ENCODE measurements at places on chromosomes 7 and 10.
A peak's percentile ranks its signal among the peaks of the same experiment; 100 is the strongest.

DNA sequence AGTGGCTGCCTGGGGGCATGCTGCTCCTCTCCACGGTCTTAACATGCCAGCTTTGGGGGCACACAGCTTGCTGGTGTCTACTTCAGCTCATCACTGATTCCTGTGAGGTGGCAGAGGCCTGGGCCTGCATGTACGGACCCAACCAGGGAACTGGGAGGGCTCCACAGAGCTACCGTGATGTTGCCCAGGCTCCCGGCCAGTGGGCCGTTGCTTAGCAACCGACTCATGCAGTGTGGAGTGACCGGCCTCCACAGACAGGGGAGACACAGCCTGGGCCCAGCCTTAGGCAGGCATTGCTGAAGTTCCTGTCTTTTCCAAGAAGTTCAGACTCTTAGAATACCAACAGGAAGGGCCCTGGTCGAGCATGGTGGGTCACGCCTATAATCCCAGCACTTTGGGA lies 25.8 kb upstream of the SH2B2 start:
- no peak for DNase-seq

DNA sequence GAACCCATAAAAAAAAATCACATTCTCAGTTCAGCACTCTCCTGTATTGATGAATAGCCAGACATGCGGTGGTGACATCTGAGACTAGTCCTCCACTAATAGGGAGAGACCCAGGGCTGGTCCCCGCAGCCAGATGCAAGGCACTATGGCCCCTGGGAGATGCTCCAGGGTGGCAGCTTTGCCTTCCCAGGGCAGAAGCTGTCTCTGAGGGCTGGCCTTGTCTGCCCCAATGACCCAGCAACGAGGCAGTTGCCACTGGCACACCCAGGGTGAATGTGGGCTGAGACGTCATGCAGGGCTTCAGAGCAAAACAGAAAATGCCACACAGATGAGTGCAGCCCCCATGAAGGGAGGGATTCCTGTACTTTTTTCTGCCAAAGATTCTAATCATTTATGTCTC lies 50.1 kb upstream of the GDF10 start:
- no peak for DNase-seq

- no peak for DNase-seq
These were observed 643.6 kb downstream of the IPMK start for GRCh38 chr10:57624066-57624465.

DNA sequence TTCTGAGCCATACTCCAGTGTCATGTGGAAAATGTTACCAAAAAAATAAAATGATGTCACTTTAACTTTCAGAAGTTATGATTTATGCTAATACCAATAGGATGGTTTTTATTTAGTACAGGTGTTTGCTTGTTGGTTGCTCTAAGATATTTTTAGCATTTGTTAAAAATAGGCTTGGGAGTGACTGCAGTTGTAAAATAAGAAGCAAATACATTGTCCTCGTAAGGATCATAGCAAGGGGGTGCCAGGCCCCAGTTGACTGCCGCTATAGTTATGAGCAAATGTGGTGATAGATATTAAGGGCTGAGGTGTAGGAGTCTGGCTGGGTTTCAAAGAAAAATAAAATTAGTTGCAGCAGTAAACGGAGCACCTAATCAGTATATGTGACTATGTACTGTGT lies 354.4 kb upstream of the BMPER start:
- no peak for DNase-seq

- DNase-seq: peak; percentile 61
These were observed at the start of gene ADRA2A for GRCh38 chr10:111076682-111077478. ADRA2A (plus strand) TSS chr10:111077029; CDS start chr10:111077997, 968 bp downstream.

- DNase-seq: no peak
These were observed 654.1 kb downstream of the NRG3 start for GRCh38 chr10:82529062-82529461.

GRCh38 chr10:48399056-48399541 lies 92.6 kb downstream of the MAPK8 start:
- DNase-seq: no peak

GRCh38 chr10:31721096-31721495 lies 207.5 kb downstream of the ARHGAP12 start:
- no peak for DNase-seq

- DNase-seq: no peak
These were observed 69.2 kb downstream of the LYZL2 start for GRCh38 chr10:30560326-30560725.

DNA sequence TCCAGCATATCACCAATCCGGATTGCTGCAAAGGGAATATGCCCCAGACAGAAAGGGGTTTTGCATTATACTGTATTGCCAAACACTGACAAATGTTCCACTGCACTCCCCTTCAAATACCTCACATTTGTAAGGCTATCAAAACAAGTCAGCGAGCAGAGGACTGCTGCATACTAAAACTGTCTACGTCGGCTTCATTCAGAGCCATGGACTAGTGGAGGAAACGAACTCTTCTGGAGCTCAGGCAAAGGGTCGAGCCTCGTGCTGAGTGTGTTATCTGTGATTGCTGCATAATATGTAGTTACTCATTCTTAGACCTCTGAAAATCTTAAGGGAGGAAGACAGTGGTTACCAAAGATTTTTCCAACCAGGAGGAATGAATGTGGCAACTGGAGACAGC lies 200.2 kb downstream of the DYNC1I1 start:
- DNase-seq: no peak

DNA sequence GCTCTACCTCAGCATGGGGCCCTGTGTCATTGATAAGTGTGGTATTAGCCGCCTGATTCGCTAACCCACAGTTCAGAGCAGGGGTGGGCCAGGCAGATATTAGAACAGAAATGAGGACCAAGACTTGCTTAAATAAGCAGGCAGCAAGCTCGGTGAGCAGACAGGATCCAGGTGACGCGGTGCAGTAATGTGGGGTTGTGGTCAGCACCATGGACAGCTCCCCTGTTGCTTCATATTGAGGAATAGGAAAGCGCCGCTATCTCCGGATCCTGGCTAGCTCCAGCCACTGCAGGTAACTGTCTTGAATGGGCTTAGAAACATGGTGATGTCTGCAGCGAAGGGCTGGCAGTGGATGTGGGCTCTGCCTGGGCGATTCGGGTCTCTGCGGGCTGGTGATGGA lies 51.3 kb upstream of the GPR26 start:
- no peak for DNase-seq

DNA sequence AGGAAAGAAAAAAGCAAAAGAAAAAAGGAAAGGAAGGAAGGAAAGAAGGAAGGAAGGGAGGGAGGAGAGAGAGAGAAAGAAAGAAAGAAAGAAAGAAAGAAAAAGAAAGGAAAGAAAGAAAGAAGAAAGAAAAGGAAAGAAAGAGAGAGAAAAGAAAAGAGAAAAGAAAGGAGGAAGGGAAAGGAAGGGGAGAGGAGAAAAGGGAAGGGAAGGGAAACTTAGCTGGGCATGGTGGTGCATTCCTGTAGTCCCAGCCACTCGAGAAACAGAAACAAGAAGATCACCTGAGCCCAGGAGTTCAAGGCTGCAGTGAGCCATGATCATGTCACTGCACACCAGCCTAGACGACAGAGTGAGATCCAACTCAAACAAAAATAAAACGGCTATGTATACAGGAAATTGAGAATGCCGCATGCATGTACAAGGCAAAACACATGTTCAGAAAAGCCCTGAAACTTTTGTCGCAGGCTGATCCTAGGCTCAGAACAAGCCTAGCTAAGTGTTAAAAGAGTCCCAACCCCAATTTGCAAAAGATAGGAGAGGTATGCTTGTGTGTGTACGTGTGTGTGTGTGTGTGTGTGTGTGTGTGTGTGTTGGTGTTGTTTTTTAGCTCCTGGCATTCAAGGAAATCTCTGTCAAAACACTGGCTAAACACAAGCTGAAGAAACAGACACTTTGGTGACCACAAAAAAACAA lies 6.6 kb upstream of the NPC1L1 start:
- no peak for DNase-seq

GRCh38 chr7:124764847-124765400 lies 668 bp downstream of the GPR37 start:
- DNase-seq: peak; percentile 7

DNA sequence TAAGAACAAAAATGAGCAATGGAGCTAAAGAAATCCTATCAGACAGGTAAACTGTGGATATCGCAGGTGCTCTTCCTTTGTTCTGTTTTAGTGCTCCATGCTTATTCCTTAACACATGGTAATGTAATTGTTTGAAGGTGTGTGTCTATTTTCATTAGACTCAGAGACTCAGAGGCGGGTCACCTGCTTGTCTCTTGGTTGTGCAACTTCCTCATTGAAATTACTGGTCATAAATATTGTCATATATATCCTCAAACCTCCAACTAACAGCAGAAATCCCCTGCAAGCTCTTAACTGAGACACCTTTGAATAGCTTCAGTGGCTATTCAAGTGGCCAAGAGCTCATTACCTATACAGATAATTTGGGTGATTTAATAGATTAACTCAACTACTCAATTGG lies 177.2 kb downstream of the PTN start:
- DNase-seq: no peak

GRCh38 chr10:89645742-89646172 lies 715 bp upstream of the PANK1 start:
- DNase-seq: no peak

GRCh38 chr10:21300551-21300950 lies 224.9 kb downstream of the SKIDA1 start:
- no peak for DNase-seq

DNA sequence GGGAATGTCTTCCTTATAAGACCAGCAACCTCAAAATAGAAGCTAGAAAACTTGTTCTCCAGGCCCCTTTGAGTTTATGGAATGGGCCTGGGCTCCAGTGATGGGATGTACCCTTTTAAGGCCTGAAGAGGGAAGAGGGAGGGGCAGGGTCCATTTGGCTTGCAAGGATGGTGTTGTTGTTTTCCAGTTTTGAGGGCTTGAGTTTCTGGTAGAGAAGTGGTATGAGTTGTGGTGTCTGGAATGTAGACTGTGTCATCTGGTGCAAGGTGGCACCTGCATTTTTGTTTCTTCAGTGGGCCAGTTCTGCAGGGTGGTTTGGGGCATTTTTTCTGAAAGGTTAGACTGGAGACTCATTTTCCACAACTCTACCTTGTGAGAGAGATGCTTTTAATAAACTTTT lies 90.1 kb downstream of the ZNF777 start:
- DNase-seq: no peak

DNA sequence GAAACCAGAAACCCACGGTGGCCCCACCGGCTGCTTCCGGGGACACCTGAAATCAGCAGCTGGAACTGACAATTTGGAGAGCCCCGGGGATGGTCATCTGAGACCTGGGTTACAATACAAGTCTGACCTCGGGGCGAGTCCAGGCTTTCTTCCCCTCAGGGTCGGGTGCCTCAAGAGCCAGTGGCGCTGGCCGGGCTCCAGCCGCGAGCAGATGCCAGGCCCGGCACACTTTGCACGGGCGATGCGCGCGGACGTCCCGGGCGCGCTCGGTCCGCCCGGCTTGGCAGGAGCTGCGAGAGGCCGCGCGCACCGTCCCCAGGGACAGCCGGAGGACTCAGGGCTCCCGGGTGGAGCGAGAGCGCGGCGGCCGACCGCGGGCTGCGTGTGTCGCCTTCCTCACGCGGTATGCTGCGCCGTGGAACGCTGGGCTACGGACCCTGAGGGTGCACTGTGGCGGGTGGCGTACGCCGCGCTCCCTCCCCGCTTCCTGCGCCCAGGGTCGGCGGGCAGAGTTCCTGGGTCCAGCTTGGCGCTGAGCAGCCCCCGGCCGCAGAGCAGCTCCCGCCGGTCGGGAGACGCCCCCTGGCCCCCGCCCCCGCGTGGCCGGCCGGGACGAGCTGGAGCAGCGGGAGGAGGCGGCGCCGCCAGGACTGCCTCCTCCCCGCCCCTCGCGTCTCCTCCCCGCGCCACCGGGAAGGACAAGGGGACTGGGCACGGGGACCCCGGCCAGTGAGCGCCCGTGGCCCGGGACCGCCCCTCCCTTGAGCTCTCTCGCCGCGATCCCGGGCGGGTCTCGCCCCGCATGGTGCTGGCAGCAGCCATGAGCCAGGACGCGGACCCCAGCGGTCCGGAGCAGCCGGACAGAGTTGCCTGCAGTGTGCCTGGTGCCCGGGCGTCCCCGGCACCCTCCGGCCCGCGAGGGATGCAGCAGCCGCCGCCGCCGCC lies at the start of gene RBM20:
Gene RBM20 (plus strand): TSS at position 684 of the 945 bp plus-strand sequence. CDS start 119 bp downstream, at position 803.
- DNase-seq: peak; percentile 84

- no peak for DNase-seq
These were observed 56.8 kb downstream of the CACNB2 start for GRCh38 chr10:18196806-18197550.

DNA sequence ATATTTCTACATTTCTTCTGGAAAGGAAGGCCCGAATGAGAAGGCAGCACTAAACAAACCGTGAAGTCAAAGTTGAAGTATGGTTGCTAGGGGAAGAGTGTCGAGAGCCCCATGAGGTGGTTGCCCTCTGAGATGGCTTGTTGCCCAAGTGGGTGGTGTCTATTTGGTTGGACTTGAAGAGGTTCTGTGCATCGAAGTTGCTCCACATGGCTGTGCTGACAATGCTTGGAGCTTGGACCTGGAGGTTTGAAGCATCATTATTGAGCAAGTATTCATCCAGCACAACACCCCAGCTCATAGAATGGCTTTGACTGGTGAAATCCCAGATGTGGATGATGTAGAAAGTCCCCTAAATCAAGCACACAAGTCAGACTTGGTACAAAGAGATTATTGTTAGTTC lies 165.2 kb upstream of the CDCA7L start:
- peak; percentile 24 for DNase-seq

DNA sequence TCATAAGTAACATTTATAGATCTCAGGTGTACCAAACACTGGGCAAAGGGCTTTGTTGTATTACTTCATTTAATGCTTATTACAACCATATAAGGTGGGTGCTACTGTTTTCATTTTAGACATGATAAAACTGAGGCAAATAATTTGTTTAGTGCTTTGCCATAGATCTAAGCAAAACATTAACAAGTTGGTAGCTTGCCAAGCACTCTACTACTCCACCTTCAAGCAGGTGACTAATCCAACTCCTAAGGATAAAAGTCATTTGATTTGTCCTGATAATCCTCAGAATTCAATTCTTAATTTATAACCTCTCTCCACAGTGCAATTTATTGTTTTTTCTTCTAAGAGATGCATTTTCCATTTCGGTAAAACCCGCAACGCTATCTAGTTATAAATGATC lies 646.4 kb downstream of the GRM8 start:
- peak; percentile 24 for DNase-seq

GRCh38 chr7:36810489-36810888 lies 86.2 kb upstream of the AOAH start:
- DNase-seq: no peak
